Daoy (cell line): ENCODE measurements at places on chromosomes 6 and 20.

DNA sequence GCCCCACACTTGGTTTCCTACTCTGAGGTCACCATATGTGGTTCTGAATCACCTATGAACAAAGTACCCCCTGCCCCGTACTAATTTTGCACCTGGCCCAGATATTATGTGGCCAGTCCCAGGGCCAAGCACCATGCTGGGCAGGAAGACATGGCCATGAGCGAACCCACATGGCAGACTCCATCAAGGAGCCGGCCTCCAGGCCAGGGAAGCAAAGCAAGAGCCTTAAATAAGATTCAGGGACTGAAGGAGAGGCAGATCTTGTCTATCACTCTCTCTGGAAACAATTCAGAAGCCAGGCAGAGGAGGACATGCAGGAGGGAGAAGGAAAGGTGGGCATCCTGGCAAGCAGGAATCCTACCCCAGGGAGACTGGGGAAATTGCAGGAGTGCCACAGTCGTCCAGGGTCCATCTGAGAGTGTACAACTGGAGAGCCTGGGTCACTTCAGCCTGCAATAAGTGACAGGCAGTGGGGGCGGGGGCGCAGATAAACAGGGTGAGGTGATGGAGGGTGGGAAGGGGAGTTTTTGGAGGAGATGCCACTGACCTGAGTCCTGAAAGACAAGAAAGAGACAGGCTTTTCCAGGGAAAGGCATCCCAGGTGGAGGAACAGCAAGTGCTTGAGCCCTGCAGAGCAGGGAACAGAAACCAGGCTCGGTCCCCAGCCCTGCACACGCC, 2.1 kb upstream of the BMP7 start:
- DNase-seq, result no peak

- DNase-seq, result no peak
These were observed 15.0 kb downstream of the GRM4 start for GRCh38 chr6:34130862-34131261.

GRCh38 chr6:82179415-82179814, 68.1 kb downstream of the IBTK start:
- DNase-seq, result no peak

DNA sequence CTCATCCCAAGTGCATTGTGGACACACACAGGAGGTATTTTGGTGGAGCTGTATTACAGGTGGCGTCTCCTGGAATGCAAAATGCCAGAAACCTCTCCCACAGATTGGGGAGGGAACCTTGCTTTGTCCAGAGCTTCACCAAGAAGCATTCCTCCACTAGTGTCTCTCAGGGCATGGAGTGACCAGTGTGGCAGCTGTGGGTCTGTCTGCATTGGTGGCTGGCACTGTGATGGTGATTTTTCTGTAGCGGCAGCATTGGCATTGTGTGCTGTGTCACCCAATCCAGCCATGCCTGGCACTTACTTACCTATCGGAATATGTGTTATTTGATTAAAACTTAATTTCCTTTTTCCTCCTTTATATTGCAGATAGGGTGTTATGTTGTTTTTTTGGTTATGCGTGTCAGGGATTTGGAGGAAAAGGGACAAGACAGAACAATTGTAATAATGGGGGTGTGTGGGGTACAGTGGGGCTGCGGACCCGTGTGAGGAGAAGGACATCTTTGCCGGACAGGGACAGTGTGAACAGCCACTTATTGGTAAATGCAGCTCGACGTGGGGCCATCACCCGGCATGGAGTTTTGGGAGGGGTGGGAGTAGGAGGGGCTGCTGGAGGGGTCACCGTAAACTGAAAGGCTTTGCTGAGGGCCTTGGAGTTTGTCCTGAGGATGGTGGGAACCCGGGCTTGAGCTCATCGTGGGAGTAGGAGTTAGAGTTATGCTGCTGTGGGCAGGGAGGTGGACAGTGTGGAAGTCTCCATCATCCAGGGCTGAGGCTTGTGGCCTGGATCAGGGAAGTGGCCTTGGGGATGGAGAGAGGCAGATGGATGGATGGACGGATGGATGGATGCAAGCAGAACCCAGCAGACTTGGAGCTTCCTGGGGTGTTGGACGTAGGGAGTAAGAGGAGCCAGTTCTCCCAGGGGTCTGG, 105.0 kb downstream of the SYCP2 start:
- DNase-seq, result no peak

DNA sequence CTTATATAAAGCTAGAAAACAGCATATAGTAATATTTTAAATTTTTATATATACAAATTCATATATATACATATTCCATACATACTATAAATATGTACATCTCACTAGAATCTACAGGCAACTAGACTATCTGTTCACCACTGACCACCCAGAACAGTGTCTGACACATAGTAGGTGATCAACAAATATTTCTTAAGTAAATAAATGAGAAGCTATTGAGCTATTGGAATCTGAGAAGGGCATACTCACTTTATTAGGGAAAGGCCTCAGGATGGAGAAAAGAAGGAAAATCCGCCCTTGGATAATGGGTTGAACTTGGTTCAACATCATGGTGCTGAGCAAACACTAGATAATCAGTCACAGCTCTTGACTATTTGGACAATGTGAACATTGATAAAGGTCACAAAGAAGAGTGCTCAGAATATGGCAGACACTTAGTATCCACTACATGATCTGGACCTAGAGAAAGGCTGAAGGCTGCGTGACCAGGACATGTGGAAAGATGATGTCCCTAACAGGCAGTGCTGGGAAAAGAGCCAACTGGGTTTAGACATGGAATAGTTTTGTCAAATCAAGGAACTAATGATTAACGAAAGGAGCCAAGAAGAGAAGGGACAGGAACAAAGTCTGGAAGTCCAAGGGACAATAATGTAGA, 186.1 kb downstream of the TASP1 start:
- no peak for DNase-seq

DNA sequence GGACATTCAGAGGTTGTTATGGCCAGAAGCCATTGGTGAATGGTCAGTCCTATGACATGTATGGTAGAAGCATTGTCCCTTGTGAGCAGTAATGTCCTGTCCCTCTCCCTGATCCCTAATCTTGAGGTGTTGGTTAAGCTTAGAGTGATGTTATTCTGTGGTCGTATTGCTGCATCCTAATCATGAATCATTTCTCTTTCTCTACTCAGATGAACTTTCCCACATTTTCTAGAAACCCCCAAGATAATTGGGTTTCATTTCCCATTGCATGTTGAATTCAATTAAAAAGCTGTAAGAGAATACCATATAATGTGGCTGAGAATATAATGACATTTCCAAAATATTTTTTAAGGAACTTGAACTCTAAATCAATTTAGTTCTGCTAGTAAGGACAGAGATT, 175.1 kb downstream of the PLCB4 start:
- DNase-seq, result no peak
